ENCODE measurements at places on chromosomes 7 and 10. TPM values are rescaled to one million over a fixed set of nuclear protein-coding genes. Genes with fewer than 3 reads are reported as not detected.

CHST12 gene
- total RNA-seq = 11.9 TPM

CCL24 gene
- 10.8 TPM for total RNA-seq

HOGA1 gene
- 8.7 TPM for total RNA-seq

TFEC gene
- total RNA-seq = 8.8 TPM

DNA sequence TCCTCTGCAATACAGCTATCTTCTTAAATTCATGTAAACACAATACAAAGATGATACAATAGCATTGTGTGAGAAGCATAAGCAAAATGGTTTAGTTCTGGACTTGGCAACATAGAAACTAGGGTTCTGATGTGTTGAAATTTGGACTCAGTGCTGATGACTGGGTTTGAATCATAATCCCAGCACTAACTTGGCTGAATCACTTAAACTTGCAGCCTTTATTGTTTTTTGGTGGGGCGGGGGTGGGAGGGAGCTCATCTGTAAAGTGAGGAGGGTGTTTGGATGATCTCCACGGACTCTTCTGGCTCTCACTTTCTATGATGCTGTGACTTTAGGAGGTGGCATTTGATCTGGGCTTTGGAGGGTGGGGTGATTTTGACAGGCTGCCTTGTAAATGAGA lies 158.2 kb downstream of the WNT2 start:
- no peak for DNase-seq

GRCh38 chr7:8246020-8246419 lies 15.9 kb downstream of the ICA1 start:
- DNase-seq = no peak

DNA sequence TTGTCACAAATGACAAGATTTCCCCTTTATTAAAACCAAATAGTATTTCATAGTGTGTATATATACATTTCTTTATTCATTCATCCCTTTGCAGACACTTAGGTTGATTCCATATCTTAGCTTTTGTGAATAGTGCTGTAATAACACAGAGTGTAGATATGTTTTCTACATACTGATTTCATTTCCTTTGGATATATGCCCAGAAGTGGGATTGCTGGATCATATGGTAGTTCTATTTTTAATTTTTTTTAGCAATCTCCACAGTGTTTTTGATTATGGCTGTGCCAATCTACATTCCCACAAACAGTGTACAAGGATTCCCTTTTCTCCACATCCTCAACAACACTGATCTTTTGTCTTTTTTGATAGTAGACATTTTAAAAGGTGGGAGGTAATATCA lies 46.4 kb downstream of the CSTF2T start:
- DNase-seq = no peak

DNA sequence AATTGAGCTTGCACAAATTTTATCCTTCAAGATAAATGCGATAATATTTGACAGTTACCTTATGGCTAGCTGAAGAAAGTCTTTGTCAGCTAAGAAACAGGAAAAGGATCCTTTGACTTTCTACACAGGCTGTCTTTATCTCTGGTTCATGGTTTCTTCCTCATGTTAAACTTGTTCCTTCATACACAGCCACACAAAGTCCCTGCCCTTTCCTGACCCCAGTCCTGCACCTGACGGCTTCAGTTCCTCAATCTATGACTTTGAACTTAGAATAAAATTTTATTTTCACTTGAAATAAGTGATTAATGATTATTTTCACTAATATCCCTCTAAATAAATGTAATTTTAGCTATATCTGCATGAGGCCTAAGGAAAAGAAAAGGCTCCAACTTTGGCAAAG lies 77.8 kb upstream of the PRSS1 start:
- DNase-seq = no peak
